H4 (cell line): ENCODE measurements at places on chromosomes 2 and 18. TPM values are rescaled to one million over a fixed set of nuclear protein-coding genes. Genes with fewer than 3 reads are reported as not detected.

ATIC gene
- total RNA-seq, result 24.5 and 31.2 TPM in 2 replicates

DNA sequence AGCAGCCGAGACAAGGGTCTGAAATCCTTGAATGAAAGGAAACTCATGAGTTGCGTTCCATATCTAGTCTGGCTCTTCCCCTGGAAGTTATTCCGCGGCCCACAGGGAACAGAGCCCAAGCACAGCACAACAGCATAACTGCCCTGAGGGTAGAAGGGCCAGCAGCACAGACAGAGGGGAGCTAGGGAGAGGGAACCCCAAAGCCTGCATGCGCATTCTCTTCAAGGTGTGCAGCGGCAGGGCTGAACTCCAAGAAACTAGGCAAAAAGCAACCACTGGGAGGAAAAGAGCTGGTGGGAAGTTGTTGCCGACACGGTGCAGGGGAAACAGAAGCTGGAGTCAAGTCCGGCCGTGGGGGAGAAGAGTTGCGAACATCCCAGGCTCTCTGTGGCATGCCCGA lies 11.8 kb downstream of the GPR148 start:
- DNase-seq, result no peak

- DNase-seq, result no peak
These were observed 230.0 kb downstream of the LRP1B start for GRCh38 chr2:141900826-141901225.

CFAP221 gene
- total RNA-seq, result 1.0 TPM in 1 of 2 replicates, not detected in the other

GNAL gene
- 17.3 and 19.2 TPM in 2 replicates for total RNA-seq

C2orf92 gene
- total RNA-seq, result 0.84 and 1.6 TPM in 2 replicates

DNA sequence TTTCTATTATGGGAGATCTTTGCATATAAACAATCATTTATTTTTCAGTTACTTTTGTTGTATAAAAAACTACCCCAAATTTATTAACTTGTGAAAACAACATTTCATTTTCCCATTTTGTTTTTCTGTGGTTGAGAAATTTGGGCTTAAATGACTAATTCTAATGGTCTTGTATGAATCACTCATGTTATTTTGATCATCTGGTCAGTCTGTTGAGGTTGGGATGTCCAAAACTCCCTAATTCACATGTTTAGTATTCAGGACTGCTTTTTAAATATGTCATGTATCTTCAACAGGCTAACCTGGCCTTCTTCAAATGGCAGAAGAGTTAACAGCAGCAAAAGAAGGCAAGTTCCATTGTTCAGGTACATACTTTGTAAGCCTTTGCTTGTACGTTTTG lies 788.1 kb downstream of the TRIB2 start:
- no peak for DNase-seq
